ENCODE measurements at places on chromosomes 5 and 9.

DNA sequence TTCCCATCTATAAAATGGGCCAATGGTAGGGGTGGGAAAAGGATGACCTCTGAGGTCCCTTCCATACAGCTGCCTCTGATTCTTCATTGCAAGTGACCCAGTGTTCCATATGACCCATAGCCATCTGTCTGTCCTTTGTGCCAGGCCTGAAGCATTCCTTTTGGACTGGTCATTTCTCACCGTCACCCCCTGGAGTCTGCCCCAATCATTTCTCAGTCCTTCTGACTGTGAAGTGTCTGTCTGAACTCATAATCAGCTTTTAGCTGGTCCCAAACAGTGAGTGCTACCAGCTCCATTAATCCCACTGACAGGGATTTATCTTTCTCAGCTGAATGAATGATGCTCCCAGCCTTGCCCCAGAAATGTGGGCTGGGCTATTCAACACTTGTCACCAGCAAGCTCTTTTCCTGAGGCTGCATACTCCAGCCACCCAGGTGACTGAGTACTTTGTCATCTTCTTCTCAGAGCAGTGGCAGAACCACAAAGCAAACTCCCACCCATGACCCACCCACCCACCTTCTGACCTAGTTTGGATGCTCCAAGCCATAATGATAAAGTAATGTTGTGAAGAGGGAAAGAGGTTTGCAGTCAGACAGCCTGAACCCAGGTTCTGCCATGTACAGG lies 37.4 kb downstream of the KCNIP1 start:
- DNase-seq = no peak

- DNase-seq = no peak
Observed at GRCh38 chr5:175742290-175742994, 84.6 kb downstream of the HRH2 start.

GRCh38 chr9:74497748-74498620 lies 849 bp downstream of the RORB start:
- DNase-seq = no peak

DNA sequence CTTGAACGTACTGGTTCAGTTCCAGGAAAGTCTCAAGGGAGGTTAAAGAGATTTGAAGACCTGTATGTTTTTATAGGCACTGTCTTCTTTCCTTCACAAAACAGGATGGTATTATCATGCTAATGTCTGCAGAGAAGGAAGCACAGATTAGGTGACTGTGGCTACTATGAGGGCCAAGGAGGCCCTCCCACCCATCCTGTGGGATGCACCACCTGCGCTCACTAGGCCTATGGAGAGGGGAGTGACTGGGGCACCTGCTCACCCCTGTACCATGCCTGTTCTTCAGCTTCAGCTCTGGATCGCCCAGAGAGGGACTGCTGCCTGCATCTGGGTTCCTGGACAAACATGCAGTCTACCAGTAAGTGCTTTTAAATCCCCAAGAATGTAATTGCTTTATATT lies 469.4 kb downstream of the CCDC171 start:
- DNase-seq = no peak

- no peak for DNase-seq
Observed at GRCh38 chr5:154374264-154374663, 71.5 kb upstream of the SAP30L start.

DNA sequence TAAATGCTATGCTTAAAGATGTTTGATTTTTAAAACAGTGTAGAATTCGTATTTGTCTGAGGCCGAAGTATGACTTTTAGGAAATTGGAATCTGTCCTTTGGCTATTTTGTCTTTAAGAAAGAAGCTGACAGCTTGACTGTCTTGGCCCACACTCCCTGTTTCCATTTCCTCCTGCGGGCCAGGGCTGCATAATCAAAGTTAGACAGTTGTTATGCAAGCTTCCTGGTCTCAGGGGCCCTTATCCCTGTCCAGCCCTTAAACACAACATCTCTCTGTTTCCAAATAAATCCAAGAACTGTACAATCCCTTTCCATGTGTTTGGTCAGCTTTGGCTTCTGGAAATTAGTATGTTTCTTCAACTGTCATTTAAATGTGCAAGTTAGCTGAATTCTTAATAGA lies 54.6 kb upstream of the ECM2 start:
- DNase-seq = no peak

DNA sequence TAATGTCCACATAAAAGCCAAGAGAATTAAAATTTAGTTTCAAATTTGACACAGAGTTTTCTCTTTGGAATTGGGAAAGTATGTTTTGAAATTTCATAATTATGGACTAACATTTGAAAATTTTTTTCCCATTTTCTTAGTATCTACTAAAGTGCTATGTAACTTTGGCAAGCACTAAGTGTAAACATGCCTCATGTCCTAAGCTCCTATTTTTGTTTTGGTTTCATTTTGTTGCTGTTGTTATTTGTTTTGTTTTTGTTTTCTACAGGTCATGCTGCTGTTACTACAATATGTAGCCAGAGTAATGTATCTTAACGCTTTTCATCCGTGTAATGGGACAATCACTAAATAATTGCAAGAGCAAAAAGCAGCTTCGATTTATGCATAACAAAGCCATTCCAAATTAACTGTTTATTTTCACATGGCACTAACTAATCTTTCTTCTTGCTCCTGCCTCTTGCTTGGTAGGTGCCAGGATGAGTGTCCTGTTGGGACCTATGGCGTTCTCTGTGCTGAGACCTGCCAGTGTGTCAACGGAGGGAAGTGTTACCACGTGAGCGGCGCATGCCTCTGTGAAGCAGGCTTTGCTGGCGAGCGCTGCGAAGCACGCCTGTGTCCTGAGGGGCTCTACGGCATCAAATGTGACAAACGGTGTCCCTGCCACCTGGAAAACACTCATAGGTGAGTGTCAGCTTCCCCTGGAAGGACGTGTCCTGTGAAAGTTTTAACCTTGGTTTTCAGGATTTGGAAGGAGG lies 107.3 kb upstream of the PRRC1 start:
- DNase-seq = no peak

GRCh38 chr9:962023-962422 lies 14.4 kb upstream of the DMRT3 start:
- no peak for DNase-seq

- DNase-seq = no peak
Observed at GRCh38 chr5:997001-997474, 11.6 kb upstream of the NKD2 start.

GRCh38 chr5:135018457-135018856 lies 15.6 kb downstream of the PITX1 start:
- no peak for DNase-seq

DNA sequence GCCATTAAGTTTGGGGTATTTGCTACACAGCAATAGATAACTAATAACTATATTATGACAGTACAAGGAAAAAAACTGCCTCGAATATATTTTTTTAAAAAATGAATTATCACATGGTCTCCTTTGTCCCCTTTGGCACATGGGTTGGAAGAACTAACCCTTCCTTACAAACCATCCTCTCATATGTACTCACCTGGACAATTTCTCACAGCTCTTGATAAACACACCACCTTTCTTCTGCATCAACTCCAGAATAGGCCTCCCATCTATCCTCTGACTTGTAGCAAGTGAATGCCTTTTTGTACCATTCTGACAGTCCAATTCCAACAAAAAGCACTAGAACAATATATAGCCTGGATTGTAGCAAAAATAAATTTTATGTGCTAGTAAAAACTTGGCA lies 78.7 kb upstream of the LARP1 start:
- no peak for DNase-seq

- no peak for DNase-seq
Observed at GRCh38 chr5:159779481-159779880, 136.8 kb upstream of the ADRA1B start.

- DNase-seq = no peak
Observed at GRCh38 chr5:42285230-42285629, 138.0 kb upstream of the GHR start.

DNA sequence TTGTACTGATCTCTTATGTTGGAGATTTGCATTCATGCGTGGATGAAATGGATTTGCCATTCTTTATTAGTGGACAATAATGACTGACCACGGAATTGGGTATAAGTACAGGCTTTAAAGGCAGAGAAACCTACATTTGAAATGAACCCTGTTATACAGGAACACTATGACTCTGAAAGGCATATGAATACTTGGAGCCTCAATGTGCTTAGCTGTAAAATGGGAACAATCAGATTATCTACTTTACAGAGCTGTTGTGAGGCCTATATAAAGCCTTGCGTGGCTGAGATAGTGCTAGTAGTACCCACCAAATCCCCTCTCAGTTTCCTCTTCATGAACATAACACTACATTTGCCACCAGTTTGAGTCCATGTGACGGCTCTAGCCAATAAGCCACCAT lies 18.9 kb upstream of the MGAT1 start:
- DNase-seq = no peak

DNA sequence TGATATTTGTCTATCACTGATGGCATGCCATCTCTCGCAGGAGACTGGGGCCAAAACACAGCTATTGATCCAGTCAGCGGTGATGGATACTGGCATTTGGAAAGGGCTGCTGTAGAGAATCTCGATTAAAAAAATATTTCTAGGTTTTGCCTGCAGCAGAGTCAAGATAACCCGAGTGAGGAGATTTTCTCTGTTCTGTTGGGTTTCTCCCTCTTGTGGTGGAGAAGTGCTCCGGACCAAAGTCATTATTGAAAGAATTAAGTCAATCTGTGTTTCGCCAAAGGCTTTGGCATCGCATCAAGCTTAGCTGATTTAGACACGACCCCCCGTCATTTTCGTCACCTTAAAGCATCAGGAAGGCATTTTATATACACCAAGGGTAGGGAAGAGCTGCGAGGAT lies 97.1 kb upstream of the IRX2 start:
- DNase-seq = no peak

GRCh38 chr9:3047912-3048311 lies 204.0 kb upstream of the PUM3 start:
- no peak for DNase-seq

- no peak for DNase-seq
Observed at GRCh38 chr9:76424491-76424890, 30.3 kb upstream of the RFK start.

- DNase-seq = no peak
Observed at GRCh38 chr9:99167694-99168093, 54.0 kb downstream of the ALG2 start.

GRCh38 chr9:98641695-98642094 lies 67.0 kb downstream of the GABBR2 start:
- no peak for DNase-seq

DNA sequence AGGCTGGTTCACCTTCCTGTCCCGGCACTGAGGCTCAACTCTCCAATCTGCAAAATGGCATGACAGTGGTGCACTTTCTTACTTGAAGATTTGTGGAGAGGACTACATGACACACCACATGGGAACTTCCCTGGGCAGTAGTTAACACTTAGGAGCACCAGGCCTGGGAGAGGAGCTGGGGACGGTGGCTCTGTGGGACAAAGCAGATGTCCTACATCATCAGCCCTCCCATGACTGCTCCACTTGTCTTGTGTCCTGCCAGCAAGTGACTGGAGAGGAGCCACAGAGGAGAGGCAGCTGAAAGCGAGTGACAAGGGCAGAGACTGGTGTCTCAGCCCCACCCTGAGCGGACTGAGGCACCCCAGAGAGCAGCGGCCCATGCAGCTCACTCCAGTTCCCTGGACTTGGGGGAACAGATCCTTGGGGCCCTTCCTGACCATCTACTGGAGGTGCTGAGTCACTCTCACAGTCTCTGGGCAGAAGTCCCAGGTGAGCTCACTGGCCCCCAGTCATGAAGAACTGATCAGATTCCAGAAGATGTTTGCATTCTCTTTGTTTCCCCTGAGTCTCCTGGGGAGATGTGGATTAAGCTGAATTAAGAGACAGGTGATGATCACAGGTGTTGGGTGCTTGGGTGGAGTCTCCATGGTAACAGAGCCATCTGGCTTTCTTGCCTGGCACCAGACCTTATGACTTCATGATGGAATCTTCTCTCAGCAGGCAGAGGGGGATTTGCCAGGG lies 13.2 kb upstream of the SLC25A48 start:
- DNase-seq = no peak

DNA sequence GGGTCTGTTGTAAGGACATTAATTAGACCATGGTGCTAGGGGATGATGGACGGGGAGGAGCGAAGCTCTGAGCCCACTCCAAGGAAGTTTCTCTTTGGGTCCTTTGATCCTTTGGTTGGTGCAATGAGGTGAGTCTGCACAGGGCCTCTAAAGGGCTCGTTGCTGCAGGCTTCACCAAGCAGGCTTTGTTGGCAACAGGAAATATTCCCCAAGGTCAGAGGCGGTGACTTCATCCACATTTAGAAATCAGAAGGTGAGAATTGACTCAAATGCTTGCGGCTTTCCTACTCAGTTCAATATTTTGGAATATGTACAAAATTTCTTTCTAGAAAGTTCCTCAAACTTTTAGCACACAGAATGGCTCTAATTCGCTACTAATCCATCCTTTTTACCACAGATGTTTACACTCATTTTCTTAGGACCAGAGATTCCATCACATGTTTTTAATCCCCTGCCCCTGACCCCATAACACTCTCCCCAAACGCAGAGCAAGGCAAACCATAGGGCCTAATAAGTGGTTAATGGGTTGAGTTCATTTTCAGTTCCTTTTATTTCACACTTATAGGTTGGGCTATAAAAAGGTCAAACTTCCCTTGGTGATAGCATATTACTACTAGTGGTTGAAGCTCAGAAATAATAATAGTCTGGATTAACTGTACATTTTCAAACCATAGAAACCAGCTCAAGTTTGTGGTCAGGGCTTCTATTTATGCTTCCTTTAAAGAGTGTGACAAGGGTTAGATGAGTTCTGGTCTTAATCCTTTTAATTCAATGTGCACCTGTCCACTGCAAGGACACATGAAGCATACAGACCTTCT lies 37.3 kb upstream of the TMEM252 start:
- no peak for DNase-seq

- no peak for DNase-seq
Observed at GRCh38 chr9:86359151-86359879, 5.1 kb upstream of the TUT7 start.

- DNase-seq = no peak
Observed at GRCh38 chr5:35926389-35927051, 11.9 kb downstream of the CAPSL start.

DNA sequence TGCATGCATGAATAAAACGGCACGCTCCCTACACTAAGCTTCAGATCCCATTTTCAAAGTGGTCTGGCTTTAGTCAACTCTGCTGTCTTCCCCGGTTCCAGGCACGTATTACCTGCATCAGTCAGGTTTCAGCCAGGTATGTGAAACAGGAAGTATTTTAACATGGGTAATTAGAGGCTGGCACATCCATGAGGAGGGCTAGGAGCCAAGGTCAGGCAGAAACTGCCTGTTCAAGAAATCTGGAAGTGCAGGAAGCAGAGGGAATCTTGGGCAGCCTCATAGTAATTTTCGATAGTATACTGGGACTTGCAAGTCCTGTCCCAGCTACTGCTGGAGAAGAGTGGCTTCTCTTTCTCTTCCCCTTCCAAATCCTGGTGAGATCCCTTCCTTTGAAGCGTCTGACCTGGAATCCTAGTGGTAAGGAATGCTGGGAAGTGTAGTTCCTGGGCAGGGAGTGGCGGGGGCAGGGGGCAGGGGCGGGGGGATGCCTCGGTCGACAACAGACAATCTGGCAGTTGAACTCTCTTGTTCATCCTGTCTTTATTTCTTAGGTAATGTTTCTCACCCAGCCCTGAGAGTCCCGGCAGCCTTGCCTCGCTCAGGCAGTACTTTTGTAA lies 403.1 kb downstream of the TLE4 start:
- DNase-seq = no peak

GRCh38 chr5:139451176-139451575 lies 11.4 kb downstream of the ECSCR start:
- no peak for DNase-seq

Measured in activated T-helper 1 cell treated with Interleukin-2 at 50 U/mL for 16 hours (primary cell).